ENCODE measurements at places on chromosomes 7 and 10.
A peak's percentile ranks its signal among the peaks of the same experiment; 100 is the strongest.

- DNase-seq: no peak
Observed at GRCh38 chr10:450463-450862, 239.0 kb downstream of the DIP2C start.

GRCh38 chr10:11539191-11539868 is 72.1 kb downstream of the USP6NL start:
- no peak for DNase-seq

- no peak for DNase-seq
Observed at GRCh38 chr10:70571636-70572439, 30.7 kb downstream of the PRF1 start.

GRCh38 chr10:33416209-33416608 is 81.7 kb upstream of the NRP1 start:
- no peak for DNase-seq

- no peak for DNase-seq
Observed at GRCh38 chr10:34148305-34148657, 666.8 kb downstream of the PARD3 start.

- DNase-seq: no peak
Observed at GRCh38 chr7:89123871-89124270, 328.3 kb upstream of the TEX47 start.

- no peak for DNase-seq
Observed at GRCh38 chr7:127976056-127976737, 55.0 kb downstream of the LRRC4 start.

DNA sequence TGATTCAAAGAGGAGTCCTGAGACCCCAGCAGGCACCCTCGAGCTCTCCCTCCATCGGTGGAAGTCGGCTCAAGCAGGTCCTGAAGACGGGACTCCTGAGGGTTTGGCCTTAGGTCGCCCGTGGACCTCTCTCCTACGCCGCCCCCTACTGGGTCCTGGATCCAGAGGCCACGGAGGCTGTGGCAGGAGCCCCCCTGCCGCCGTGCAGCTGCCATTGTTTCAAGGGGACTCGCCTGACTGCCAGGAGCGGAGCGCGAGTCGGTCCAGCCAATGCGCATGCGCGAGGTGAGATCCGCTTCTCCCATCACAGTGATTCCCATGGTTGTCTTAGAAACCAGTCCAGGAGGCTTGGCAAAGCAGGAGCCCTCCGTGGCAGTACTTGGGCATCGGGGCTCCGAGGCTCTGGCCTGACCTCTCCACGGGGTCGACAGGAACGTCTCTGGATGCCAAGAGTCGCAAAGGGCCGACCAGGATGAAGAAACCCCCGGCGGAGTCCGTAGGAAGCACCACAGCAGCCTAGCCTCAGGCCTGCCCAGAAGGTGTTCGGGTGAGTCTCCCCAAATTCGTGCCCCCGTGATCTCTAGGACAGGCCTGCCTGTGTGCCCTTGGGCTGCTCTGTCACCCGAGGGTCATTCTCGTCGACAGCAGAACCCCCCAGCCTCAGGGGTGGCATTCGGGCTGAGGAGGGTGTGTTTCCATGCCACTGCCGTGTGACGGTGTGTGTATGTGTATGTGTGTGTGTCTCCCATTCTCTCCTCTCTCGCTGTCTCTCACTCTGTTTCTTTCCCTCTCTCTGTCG is 322.3 kb downstream of the ZNF716 start:
- DNase-seq: no peak

DNA sequence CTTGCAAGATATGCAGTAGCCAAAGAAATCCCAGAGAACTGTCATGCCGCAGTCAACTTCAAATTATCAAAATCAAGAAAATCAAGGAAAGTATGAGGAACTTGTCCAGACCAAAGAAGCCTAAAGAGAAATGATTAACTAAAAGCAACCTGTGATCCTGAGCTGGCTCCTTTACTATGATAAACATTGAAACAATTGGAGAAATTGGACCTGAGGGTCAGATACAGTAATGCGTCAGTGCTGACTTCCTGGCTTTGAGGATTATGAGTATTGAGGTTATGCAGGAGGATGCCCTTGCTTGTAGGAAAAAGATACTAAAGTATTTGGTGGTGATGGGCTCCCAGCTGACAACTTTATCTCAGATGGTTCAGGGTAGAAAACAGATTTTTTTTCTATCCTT is 324.7 kb upstream of the AKR1E2 start:
- no peak for DNase-seq

- DNase-seq: no peak
Observed at GRCh38 chr10:125788156-125789034, 12.8 kb upstream of the MMP21 start.

DNA sequence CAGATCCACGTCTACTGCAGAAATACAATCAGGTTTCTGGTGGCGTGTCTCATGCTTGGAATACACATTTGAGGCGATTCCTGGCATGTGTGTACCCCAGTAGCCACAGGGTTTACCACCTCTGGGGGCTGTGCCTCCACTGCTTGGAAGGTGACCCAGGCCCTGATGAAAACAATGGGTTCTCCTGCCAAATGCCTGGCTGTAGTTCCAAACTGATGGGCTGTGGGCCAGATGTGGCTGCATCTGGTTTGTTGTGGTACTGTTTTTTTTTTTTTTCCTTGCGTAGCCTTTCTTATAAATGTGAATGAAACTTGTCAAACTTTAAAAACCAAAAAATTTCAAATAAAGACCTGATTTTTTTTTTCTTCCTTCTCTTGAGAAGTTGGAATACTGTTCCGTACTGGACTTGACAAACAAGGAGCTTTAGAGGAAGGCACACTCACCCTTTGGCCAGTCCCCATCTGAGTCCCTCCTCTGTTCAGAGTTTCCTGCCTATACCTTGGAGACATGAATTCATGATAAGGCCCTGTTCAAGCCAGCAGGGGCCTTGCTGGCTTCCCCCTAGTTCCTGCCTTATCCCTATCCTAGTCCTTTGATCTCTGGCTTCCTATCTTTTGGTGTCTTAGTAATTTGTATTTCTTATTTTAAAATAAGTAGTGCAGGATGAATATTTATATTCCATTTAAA is 217.1 kb downstream of the PHTF2 start:
- no peak for DNase-seq

- DNase-seq: no peak
Observed at GRCh38 chr7:13092708-13093005, 405.2 kb downstream of the ARL4A start.

DNA sequence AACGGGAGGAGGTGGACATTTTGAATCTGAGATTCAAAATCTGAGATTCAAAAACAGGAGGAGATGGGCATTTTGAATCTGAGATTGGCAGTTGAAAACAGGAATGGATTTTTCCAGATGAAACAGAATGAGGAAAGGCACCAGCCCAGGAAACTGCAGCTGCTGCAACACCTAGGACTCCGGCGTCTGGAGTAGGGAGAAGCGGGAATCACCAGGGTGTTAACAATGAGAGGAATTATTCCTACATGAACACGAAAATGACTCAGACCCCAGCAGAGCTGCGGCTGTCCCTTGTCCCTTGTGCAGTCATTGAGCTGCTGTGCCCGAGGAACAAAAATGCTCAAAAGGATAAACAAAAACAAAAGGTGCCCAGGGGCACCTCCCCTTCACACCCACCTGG is 59.9 kb upstream of the KAT6B start:
- DNase-seq: no peak

- no peak for DNase-seq
Observed at GRCh38 chr10:60427148-60427547, 37.5 kb upstream of the ANK3 start.

DNA sequence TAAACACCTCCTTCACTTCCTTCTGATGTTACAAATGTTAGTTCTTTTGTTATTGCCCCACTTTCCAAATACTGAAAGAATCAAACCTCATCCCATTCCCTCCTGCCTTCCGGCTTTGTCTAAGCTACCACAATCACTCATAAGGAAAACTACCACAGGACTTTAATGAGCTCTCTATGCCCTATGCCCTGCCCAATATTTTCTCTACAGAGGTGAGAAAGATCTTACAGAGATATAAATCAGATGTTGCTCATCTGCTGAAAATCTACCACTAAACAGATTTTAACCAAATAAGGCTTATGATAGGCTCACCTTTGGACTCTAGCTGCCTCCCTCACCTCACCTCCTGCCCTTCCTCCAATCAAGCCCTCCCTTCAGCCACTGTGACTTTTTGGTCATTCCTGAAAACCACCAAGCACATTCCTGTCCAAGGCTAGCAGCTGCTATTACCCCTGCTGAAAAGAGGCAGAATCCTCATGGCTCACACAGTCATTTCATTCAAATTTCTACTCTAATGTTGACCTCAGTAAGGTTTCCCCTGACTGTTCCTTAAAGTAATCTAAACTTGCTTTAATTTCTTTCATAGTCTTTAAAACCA is 7.7 kb downstream of the ZNF33B start:
- DNase-seq: no peak

DNA sequence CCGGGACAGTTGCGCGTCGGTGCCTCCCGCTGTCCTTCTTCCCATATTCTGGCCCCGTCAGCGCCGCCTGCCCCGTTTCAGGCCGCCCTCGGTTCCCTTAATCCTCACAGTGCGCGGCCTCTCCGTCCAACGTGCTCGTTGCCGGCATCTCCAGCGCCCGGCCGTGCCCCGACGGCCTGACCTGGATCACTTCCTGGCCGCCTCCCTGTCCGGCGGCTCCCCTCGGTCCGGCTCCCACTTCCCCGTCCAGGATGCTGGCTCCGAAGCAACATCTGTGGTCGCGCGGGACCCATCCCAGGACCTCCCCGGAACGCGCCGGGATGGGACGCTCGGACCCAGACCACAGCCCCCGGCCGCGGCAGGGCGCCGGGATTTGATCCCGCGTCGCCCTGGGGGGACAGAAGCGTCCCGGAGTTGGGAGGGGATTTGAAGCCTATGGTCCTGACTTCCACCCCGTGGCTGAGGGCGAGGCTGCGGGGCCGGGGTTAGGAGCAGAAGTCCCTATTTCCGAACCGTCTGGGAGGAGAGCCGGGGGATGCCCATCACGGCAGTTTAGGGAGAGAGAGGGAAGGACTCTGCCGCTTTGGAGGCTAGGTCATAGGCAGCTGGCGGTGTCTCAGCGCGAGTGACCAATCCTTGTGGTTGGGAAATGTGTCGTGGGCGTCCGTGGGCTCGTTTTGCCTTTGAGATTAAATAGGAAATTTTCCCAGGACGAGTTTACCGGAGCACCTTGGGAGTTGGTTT is 53.8 kb downstream of the KCTD7 start:
- DNase-seq: peak; percentile 62

- DNase-seq: no peak
Observed at GRCh38 chr7:37225285-37225969, 223.2 kb downstream of the ELMO1 start.

DNA sequence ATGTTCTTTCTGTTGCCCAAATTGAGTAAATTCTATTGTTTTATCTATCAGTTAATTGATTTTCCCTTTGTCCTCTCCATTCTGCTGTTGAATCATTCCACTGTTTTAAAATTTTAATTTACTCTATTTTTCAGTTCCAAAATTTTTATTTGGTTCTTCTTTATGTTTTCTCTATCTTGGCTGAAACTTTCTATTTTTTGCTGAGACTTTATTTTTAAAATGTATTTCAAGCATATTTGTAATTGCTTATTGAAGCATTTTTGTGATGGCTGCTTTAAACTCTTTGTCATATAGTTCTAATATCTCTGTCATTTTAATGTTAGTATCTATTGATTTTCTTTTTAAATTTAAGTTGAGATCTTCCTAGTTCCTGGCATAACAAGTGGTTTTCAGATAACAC is 60.5 kb downstream of the OR13A1 start:
- no peak for DNase-seq

- DNase-seq: peak; percentile 17
Observed at GRCh38 chr7:117588352-117588794, 108.5 kb downstream of the CFTR start.

DNA sequence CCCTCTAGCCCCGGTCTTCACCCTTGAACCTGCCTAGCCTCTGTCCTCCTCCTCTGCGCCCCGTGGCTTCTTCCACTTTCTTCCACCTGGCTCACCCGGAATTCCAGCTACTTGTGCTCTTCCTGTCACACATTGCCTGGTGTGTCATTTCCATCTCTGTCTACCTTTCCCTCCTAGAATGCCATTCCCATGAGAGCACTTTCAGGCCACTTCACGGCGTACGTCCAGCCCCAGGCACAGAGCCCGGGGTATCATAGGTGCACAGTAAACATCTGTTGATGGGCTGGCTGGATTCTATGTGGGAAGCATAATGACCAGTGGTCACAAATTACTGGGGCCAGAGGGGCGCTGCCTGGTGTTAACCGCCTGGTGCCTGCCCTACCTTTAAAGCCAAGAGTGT is 161.3 kb downstream of the CUX1 start:
- DNase-seq: no peak

GRCh38 chr10:17905491-17905890 is 46.2 kb upstream of the SLC39A12 start:
- no peak for DNase-seq

DNA sequence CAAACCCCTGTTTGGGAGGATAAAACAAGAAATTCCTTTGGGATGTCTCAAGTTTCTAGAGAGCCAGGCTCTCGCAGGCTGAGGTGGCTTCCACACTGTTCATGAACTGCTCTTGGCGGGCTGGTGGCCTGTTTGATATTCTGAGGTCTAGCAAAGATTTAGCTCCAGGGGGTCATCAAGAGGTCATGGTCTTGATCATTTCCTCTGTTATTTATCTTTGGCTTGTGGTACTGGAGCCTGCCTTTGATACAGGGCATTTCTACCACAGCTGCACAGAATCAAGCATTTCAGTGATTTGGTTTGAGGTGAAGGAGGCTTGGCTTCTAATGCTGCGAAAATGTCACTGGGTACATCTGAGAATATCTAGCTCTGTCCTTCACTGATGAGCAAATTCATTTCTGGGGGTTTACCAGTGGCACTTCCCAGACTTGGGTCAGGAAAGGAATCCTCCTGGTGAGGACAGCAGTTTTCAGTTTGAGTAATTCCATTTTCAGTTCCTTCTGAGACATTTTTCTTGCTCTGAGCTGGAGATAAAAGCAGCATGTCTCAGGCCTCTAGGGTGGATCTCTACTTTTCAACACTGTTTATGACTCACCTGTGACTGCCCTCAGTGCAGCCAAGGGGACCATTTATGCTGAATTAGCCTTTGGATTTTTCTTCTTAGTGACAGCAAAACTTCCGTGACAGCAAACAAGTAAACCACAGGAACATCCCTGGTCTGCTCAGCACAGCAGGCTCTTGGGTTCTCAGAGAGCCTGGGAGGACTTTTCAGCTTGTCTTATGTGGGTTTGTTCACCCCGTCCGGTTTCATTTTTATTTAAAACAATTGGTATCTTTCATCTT is 312.0 kb downstream of the RNLS start:
- peak; percentile 44 for DNase-seq

GRCh38 chr7:127782654-127783559 is 130.9 kb downstream of the SND1 start:
- no peak for DNase-seq

DNA sequence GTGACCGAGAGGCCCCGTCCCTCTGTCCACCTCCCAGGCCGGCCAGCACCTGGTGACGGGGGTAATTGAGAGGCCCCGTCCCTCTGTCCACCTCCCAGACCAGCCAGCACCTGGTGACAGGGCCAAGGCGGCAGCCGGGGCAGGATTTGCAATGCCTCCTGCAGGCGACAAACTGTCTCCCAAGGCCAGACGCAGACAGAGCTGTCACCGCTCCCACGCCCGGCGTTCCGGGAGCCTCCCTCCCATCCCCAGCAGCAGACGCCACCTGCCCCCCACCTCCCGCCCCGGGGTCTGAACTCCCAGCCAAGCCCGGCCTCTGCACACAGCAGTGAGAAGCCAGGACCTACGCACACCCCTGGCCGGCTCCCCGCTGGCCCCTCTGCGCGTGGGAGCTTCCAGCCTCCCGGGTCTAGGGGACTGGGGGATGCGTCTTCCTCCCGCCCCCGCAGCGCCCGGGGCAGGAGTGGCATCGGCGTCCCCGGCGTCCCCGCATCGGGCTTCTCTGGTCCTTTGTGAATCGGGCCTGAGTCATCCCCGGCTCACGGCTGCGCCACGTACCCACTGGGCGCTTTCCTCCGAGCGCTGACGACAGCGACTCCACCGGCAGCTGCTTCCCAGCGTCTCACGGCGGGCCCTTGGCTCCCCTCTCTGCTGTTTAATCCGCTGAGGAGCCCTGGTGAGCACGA is 95.1 kb upstream of the DIP2C start:
- peak; percentile 36 for DNase-seq

All from GM13976 (cell line).